Myocyte (in vitro differentiated cells): ENCODE measurements at places on chromosomes 1 and 21.
A peak's percentile ranks its signal among the peaks of the same experiment; 100 is the strongest.

DNA sequence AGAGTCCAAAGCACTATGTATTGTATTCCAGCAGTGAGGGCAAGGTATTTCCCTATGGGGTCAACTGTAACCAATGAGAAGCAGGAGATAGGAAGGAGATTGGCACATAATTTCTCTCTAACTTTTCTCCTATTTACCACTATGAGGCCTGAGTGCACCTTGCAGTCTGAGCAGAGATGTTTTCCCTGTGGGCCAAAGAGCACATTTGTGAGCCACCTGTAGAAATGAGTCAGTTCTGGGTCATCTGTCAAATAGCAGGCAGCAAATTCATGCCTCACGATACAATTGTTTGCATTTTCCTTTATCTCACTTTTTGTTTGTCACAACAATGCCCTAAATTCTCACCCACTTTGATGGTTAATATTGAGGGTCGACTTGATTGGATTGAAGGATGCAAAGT, 547.2 kb upstream of the NCAM2 start:
- DNase-seq = no peak

GRCh38 chr1:229271448-229272159, 693 bp downstream of the RAB4A start:
- DNase-seq = peak; percentile 27

DNA sequence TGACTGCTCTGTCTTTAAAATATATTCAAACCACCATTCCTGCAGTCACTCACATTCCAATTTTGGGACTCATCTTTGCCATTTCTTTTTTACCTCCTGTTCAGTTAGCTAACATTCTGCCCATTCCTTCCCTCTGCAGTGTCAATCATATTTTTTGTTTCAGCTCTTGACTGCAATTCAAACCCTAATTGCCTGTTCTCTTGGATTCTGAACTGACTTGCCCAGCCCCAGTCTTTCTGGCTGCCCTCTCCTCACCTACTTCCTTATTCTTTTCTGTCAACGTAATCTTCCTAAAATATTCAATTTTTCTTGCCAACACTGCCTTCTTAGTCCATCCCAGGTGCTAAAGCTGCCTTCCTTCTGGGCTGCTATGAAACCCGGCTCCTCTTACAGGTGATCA, 6.1 kb downstream of the PRDM2 start:
- no peak for DNase-seq

GRCh38 chr1:157069601-157070000, 24.1 kb upstream of the ARHGEF11 start:
- peak; percentile 94 for DNase-seq

GRCh38 chr1:182069028-182069466, 7.5 kb upstream of the ZNF648 start:
- DNase-seq = peak; percentile 44
